NCI-H2029 treated with DMSO at 0.1 percent for 48 hours (cell line): ENCODE measurements at places on chromosomes 3 and 15.

GRCh38 chr15:45539680-45540079 is 17.1 kb upstream of the SLC30A4 start:
- DNase-seq = no peak

- no peak for DNase-seq
Measured at GRCh38 chr3:43246976-43247375, 39.4 kb upstream of the SNRK start.

DNA sequence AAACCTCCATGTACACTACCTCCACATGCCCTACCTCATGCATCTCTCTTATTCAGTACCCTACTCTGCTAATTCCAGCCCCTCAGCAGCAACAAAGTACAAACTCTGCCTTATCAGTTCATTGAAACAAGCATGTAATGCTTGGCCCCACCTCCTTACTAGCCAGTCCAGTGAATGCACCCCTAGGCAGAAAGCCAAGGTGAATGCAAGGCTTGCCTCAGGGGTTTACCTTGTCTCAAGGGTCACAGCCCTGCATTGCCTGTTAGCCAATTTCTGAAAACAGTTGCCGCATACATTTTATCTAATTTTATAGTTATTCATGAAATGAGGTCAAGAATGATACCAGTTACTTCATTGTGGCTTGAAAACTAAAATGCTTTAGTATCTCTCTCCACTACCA is 576.4 kb downstream of the FHIT start:
- no peak for DNase-seq

GRCh38 chr3:60240492-60240891 is 1010.8 kb downstream of the FHIT start:
- DNase-seq = peak; percentile 40

DNA sequence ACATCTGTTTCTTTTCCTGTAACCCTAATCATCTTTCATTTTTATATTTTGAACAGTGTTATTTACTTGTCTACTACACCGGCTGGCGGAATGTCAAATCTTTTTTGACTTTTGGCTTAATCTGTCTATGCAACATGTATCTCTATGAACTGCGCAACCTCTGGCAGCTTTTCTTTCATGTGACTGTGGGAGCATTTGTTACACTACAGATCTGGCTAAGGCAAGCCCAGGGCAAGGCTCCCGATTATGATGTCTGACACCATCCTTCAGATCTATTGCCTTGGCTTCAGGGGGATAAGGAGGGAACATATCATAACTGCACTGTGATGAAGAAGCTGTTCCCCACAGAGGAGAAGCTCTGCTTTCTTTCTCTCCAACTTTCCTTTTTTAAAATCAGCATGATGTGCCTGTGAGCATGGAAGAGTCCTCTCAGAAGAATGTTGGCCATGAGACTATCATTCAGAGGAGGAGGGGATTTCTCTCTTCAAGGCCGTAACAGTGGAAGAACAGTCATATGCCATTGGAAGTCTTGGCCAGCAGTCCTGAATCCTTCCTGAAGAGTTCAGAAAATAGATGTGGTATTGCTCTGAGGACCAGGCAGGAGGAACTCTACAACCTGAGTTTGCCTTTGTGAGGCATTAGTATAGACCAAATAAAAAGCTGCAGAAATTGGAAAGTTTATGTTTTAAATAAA is 69.9 kb downstream of the SEC22A start:
- no peak for DNase-seq

DNA sequence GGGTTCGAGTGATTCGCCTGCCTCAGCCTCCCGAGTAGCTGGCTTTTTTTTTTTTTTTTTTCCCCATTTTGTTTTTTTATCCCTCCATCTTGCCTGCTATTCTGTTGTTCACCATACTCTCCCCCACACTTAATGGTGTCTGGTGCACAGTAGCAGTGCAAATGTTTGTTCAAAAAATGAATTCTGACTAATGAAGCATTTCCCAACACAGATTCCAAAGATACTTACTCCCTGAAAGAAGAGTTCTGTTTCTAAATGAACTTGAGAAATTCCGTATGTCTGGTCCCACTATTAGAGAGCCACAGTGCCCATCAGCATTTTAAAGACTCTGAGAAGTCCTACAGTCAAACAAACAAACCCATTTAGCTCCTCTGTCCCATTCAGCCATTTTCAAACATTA is 9.5 kb downstream of the EDEM1 start:
- no peak for DNase-seq

DNA sequence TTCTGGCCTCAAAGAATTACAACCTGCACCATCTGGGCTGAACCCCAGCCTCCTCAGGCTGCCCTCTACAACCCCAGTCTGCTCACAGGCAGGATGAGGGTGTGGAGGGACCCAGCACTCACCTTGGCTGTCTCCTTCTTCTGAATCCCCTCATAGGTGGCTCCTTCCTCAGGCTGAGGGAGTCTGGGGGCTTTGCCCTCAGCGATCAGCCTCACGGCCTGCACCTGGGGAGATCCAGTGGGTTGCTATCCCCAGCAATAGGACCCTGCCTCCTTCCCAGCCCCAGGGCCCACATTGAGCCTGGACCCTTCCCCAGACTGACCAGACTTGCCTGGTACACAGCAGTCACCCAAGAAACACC is 25.1 kb downstream of the ALDH1L1 start:
- DNase-seq = no peak
